Esophagus mucosa (tissue), 1 donor: ENCODE measurements at places on chromosomes 2 and 18. TPM values are rescaled to one million over a fixed set of nuclear protein-coding genes. Genes with fewer than 3 reads are reported as not detected.

DNA sequence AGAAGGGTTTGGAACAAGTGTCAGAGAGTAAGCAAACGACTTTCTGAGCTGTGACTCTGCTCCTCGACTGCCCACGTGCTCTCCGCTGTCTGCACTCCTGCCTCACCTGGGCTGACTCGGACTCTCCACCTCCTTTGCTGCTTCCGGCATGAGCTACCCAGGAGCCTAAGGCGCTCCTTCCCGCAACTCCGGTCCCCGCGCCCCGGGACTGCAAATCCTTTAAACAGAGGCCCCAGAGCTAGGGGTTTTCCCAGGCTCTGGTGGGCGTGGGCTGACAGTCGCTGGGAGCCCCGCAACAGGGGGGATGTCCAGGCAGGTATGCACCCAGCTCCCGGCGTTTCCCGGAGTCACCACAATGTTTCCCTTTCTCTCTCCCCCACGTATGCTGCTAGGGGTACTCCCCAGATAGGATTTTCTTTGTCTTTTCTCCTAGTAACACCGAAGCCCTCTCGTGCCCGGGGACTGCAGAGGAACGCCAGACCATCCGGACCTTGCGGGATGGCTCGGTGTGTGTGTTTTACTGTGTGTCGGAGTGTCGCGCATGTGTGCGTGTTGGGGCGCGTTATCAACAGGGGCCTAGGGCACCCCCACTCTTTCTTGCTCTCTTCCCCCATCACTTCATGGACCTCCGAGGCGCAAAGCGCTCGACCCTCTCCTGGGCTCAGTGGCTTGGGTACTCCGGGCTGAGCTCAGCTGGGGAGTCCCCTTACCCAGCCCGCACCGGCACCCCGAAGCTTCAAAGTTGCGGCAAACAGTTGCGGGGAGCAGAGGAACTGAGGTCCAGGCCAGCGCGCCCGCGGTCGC, 691 bp upstream of the THSD7B start:
- peak; percentile 89 for ATAC-seq

GRCh38 chr2:129733041-129733440, 246.4 kb upstream of the RAB6C start:
- no peak for ATAC-seq

- no peak for ATAC-seq
These were observed 998 bp downstream of the RNF149 start for GRCh38 chr2:101307503-101307902.

Gene SPDYA
- 0.92 TPM for total RNA-seq

GRCh38 chr2:240925191-240925567, 19.0 kb downstream of the CROCC2 start:
- no peak for ATAC-seq

Gene NDC80
- 9.7 TPM for total RNA-seq
